T-cell (primary cell): ENCODE measurements at places on chromosomes 2 and 18.

DNA sequence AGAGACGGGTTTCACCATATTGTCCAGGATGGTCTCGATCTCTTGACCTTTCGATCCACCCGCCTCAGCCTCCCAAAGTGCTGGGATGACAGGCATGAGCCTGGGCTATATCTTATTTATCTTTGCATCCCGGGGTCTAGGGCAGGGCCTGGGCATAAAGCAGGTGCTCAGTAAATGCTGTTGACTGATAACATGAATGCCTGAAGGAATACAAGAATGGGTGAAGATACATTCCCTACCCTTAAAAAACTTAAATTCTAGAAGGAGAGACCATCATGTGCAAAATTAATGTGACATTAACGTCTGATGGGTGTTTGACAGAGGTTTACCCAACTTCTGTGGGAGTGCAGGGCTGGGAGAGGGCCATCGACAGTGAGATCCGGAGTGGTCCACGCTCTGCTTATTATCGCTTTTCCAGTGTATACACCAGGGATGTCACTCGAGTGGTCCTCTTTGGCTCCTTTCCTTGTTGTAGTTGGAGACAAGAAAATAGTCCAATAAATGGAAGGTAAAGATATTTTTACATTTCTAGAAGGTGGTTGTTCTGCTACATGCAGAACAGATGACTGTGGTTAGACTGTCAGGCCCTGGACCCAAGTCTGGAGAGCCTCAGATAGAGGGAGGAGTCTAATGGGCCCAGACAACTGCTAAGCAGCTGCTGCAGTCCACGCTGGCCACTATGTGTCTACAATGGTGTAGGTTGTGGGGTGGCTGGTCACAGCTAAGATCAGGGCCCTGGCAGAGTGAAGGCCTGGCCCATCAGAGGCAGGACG, 131.7 kb downstream of the MYCN start:
- DNase-seq, result no peak

- DNase-seq, result no peak
These were observed 7.7 kb downstream of the LOXL3 start for GRCh38 chr2:74546004-74546403.

DNA sequence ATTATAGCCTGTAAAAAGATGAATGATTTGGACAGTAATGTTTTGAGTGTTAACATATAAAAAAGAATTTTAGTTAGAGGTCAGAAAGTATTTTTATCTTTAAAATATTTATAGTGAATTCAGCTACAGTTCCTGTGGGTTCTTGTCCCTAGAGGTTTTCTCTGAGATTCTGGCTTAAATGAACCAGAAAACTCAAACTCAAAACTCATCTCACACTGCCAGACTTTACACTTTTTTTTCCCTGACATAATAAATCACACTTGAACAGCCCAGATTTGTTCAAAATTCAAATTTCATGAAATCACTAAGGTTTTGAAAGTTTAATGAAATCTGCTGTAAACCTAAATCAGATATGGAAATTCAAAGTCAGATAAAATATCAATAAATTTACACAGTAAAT, 92.3 kb downstream of the KCNH7 start:
- no peak for DNase-seq

DNA sequence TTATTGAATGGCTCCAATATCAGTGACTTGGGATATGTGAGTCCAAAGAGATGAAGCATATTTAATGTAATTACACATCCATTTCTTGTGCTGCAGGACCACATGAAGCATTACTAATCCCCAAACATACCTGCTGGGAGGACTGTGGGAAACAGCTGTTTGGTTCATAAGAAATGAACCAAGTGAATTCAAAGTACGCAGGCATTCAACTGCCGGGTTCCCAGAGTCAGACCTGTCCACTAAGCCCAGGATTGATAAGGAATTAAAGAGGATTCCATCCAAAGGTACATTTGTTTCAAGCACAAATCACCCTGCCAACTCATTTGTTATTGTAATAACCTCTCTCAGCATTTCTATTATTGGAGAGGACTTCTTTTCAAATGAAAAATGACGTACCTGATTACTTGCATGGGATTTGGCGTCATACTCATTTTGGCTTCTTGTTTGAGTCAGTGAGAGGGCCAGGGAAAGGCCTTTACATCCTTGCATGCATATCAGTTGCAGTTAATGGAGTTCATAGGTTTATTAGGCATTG, 230.7 kb downstream of the TXNL1 start:
- no peak for DNase-seq

DNA sequence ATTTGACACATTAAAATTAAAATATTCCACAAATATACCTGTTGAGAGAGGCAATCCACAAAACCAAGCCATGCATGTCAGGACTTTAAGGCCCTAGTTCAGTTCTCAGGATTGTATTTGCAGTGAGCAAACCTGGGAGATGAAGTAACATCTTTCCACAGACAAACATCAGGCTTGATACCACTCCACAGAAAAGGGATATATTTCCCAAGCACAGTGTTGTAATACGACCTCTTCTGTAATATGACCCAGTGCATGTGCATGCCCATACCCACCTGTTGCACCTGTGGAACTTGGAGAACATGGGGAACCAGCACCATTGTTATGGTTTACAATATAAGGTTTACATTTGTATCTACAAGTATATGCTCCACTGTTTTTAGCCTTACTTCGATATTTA, 184.0 kb downstream of the PDE11A start:
- no peak for DNase-seq

- DNase-seq, result no peak
These were observed 16.5 kb downstream of the FIGN start for GRCh38 chr2:163719331-163719730.

- DNase-seq, result no peak
These were observed 81.3 kb upstream of the SETBP1 start for GRCh38 chr18:44599412-44599811.
